ENCODE measurements at places on chromosomes 7 and 10.

DNA sequence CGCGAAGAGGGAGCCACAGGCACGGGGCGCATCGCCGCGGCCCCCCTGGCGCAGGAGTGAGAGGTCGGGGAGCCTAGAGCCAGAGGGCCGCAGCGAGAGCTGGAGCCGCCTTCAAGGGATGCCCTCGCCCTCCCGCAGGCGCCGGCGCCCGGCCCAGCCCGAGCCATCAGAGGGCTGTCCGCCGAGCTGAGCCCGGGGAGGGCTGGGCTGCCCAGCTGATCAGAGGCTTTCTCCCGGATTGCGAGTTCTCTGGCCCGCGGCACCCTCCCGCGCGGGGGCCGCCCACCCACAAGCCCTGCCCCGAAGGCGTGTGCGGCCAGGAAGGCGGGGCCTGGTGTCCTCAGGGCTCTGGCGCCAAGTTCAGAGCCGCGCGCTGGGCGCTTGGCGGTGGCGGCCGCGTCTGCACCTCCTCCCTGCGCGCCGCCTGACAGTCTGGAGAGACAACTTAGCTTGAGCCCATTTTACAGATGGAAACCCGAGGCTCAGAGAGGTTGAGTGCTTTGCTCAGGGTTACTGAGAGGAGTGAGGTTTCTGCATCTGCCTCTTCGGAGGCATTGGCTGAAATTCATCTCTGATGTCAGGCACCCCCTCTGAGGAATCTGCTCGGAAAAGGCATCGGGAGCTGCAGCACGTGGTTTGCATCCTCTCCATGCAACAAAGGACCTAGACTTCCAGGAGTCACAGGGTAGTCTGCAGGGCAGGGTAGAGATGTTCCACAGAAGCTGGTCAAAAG, 3.8 kb upstream of the ANTXRL start:
- DNase-seq, result peak; percentile 18

DNA sequence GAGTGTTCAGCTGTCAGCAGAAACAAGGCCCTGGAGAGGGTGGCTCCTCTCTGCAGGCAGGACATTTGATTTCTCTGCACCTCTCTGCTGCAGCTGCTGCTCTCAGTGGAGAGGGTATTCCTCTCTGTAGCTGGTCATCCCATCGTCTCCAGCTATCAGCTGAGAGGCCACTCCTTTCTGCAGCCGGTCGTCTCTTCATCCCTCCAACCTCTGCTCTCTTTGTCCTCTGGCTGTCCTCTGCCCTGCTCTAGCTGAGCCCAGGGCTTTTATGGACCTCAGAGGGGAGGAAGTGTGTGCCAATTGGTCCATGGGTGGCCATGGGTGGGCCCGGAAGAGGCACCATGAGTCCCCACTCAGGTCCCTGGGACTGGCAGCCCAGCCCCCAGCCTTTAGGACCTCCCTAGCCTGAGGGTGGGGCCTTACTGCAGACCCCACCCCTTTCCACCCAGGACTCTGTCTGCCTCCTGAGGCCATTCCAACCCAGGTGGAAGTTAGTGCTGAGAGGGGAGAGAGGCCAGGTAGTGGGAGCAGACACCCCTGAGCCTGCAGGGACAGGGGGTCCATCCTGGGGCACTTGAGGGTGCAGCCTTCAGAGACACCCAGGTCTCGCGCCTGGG, 26.2 kb upstream of the CDCA7L start:
- DNase-seq, result no peak

GRCh38 chr7:26648554-26648953, 215.8 kb downstream of the SKAP2 start:
- DNase-seq, result no peak

GRCh38 chr10:125633517-125633999, 49.4 kb downstream of the TEX36 start:
- DNase-seq, result no peak

All from brain microvascular endothelial cell (primary cell).